ENCODE measurements at places on chromosomes 4 and X. TPM values are rescaled to one million over a fixed set of nuclear protein-coding genes. Genes with fewer than 3 reads are reported as not detected.

The ADH6 gene
- not detected for total RNA-seq

The GLRA2 gene
- total RNA-seq = not detected

The CTAG1B gene
- total RNA-seq = not detected

The GAB3 gene
- 10.1 TPM for total RNA-seq

The ARSD gene
- 7.3 TPM for total RNA-seq

The LARP7 gene
- total RNA-seq = 32.3 TPM

The RGN gene
- total RNA-seq = not detected

The SLC9B1 gene
- total RNA-seq = 3.4 TPM

The IBSP gene
- total RNA-seq = 0.21 TPM

The ANXA10 gene
- total RNA-seq = not detected

The TENM3 gene
- not detected for total RNA-seq

The CABS1 gene
- not detected for total RNA-seq

The LNX1 gene
- total RNA-seq = not detected

The SPARCL1 gene
- total RNA-seq = not detected

All from mononuclear cell (primary cell).